ENCODE measurements at places on chromosomes 11 and 22.

GRCh38 chr11:122230385-122230755, 114.4 kb upstream of the BLID start:
- no peak for DNase-seq

GRCh38 chr22:43044290-43044712, 29.4 kb upstream of the PACSIN2 start:
- DNase-seq = no peak

- no peak for DNase-seq
These were observed 3.9 kb downstream of the BCR start for GRCh38 chr22:23184100-23184763.

DNA sequence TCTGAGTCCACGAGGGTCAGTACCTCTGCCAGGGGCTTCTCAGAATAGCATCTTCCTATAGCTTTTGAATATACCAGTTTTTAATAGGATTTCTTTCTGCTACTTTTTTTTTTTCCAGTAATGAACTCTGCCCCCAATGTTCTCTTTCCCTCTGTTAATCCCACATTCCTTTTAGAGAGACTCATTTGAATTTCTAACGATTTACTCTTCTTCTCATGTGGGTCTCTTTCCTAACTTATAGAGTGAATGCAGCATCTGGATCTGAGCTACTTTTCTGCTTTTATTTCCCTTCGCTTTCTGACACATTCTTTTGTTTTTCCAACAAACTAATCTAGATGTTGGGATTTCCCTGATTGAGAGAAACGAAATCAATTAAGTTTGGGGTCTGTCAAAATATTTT, 71.4 kb downstream of the INSC start:
- DNase-seq = no peak

DNA sequence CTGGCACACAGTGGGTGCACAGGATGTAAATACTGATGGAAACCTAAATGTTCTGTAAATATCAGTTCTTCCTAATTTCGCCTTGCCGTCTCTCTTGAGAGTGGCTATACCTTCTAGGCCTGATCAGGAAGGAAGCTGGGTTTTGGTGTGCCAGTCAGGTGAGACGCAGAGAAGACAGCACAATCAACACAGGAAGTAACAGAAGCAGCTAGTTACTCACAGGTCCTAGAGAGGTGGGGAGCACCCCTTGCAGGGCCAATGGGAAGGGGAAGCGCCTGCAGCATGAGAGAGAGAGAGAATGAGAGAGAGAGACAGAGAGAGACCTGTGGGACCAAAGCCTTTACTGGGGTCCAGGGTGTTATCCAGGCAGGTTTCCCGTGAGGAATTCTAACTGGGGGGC, 80.8 kb downstream of the FBLN1 start:
- DNase-seq = no peak

DNA sequence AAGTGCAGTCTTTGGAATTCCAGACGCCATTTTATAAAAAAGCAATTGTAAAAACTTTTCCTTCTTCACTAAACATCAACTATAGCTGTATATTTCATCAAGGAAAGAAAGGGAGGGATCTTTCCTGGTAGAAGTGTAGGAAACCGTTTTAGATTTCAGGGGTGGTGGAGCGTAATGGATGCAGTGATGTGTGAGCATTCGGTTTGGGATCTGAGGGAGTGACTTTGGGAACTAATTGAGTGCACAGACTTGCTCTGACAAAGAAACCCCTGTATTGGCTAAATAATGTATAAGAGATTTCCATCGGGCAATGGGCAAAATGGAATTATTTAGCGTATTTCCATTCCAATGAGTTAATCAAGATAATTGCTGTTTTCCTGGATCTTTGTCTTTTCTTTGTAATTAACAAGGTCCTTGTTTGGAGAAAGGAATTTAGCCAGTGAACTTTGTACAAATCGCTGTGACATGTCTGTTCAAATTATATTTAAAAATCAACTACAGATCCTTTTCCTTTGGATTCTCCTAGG, 125.0 kb upstream of the NARS2 start:
- DNase-seq = no peak
